HCT116 (cell line): ENCODE measurements at places on chromosomes 1 and 21. TPM values are rescaled to one million over a fixed set of nuclear protein-coding genes. Genes with fewer than 3 reads are reported as not detected.

Gene GPR52
- 0.34 TPM for total RNA-seq

Gene SESN2
- total RNA-seq: 36.8 TPM

Gene UBE2U
- total RNA-seq: not detected

Gene FAM151A
- not detected for total RNA-seq

Gene CFAP107
- total RNA-seq: not detected

Gene SYT14
- total RNA-seq: 0.07 TPM

Gene FCER1G
- total RNA-seq: 0.86 TPM
